ENCODE measurements at places on chromosomes 13 and 19. TPM values are rescaled to one million over a fixed set of nuclear protein-coding genes. Genes with fewer than 3 reads are reported as not detected.

DNA sequence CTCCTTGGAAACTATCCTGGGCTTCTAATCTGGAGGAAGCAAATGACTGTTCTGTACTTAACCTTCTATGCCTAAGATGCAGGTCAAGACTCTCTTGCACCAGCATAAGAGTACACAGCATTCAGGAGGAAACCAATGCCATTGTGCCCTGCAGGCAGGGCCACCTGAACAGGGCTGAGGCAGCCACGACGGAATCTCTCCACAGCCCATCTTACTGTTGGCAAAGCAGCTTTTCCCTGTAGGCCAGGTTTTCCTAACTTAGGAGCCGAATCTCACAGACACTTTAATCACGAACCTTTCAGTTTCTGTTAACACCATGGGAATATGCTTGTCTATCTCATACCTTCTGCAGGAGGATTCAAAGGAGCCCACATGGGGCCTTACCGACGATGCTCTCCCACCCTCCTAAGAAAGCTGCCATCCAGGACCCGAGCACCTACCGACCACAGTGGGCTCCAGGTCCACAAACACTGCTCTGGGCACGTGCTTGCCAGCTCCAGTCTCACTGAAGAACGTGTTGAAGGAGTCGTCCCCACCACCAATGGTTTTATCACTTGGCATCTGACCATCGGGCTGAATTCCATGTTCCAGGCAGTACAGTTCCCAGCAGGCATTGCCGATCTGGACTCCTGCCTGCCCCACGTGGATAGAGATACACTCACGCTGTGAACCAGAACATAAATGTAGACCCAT, 2.6 kb downstream of the TUBA3C start:
- no peak overlapping the region for H3K27ac ChIP-seq
- no peaks in the 10 kb centered on the region for H3K36me3 ChIP-seq
- no peak overlapping the region for H3K4me3 ChIP-seq
- no peaks in the 10 kb centered on the region for H3K27me3 ChIP-seq
- no peak for DNase-seq
- no peaks in the 10 kb centered on the region for H3K4me1 ChIP-seq

Gene RGL3
- 20.6 TPM for total RNA-seq

Gene ZNF829
- 2.0 TPM for total RNA-seq

GRCh38 chr13:54373211-54373610, 1344.6 kb downstream of the OLFM4 start:
- no peak overlapping the region for H3K27ac ChIP-seq
- no peaks in the 10 kb centered on the region for H3K4me1 ChIP-seq
- no peaks in the 10 kb centered on the region for H3K36me3 ChIP-seq

GRCh38 chr19:940591-941291, 14.9 kb downstream of the ARID3A start:
- no peaks in the 10 kb centered on the region for H3K27me3 ChIP-seq
- peak overlapping the region; percentile 57 for H3K27ac ChIP-seq
- no peak for DNase-seq

DNA sequence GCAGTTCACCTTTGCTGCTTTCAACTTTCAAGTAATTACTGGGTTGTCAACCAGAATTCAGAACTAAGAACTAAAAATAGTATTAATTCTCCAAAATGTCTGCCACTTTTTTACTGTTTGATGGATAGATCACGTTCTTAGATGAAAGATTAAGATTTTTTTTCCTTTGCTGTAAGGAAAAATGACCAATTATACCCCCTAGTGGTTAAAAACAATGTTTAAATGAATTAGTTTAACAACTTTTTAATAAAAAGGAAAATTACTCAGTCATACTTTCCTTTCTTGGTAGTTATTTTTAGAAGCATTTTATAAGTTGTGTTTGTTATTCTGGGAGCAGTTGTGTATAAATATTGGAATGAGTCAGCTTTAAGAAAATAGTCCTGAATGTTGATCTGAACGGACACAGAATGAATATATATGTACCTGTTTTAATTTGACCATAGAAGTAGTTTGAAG, 4.6 kb downstream of the TM9SF2 start:
- H3K4me3 ChIP-seq: no peak overlapping the region
- H3K27ac ChIP-seq: peak overlapping the region; percentile 66
- peaks cover 30% of the 10 kb centered on the region for H3K4me1 ChIP-seq
- no peaks in the 10 kb centered on the region for H3K27me3 ChIP-seq
- H3K36me3 ChIP-seq: no peaks in the 10 kb centered on the region

DNA sequence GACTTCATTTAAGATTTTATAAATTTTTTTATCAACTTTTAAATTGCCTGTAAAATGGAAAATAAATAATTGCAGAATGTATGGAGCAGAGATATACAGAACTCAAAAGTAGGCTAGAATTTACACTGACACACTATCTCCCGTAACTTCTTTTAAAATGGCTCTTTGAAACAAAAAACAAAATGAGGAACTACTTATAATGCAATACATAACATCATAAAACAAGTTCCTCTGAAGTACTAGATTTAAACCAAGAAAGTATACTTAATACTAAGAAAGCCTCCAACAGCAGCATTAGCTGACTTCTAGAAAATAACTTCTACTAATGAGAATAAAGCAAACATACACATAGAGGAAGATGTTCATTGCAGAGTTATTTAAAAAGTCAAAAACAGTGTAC, 17.0 kb downstream of the RBM26 start:
- no peaks in the 10 kb centered on the region for H3K4me1 ChIP-seq
- no peak for DNase-seq
- H3K4me3 ChIP-seq: no peak overlapping the region

Gene ZNF667
- 4.4 TPM for total RNA-seq

DNA sequence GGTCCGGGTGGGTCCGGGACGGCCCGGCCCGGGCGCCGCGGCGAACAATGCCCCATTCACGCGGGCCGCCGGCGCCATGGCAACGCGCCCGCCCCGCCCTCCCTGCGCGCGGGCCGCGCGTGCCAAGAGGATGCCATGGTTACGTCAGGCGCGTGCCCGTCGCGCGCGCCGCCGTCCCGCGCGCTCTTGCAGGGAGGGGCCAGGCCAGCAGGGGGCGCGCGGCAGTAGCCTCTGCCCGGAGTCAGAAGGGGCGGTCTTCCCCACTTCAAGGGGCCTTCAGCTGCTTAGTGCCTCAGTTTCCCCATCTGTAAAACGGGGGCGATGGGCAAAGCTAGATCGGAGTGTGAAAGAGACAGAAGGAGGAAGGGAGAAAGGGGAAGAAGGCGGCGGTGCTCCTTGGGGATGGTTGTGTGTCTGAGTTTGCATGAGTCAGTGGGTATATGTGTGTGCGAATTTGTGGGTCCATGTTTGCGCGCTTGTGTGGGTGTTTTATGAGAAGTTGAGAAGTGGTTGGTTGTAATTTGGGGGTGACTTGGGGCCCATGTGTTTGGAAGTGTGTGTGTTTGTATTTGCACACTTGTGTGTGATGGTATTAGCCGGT, 11.6 kb upstream of the NFIX start:
- H3K27ac ChIP-seq: no peak overlapping the region
- peaks cover 11% of the 10 kb centered on the region for H3K4me1 ChIP-seq
- H3K4me3 ChIP-seq: no peak overlapping the region
- H3K36me3 ChIP-seq: no peaks in the 10 kb centered on the region
- H3K27me3 ChIP-seq: peaks cover 21% of the 10 kb centered on the region

- no peaks in the 10 kb centered on the region for H3K27me3 ChIP-seq
- H3K36me3 ChIP-seq: no peaks in the 10 kb centered on the region
- H3K4me1 ChIP-seq: no peaks in the 10 kb centered on the region
- DNase-seq: no peak
These were observed 161.7 kb downstream of the KLF12 start for GRCh38 chr13:73972545-73972944.

- H3K36me3 ChIP-seq: no peaks in the 10 kb centered on the region
- DNase-seq: no peak
- H3K27me3 ChIP-seq: no peaks in the 10 kb centered on the region
- peaks cover 13% of the 10 kb centered on the region for H3K4me1 ChIP-seq
These were observed 72.0 kb downstream of the TEX29 start for GRCh38 chr13:111392486-111392885.

DNA sequence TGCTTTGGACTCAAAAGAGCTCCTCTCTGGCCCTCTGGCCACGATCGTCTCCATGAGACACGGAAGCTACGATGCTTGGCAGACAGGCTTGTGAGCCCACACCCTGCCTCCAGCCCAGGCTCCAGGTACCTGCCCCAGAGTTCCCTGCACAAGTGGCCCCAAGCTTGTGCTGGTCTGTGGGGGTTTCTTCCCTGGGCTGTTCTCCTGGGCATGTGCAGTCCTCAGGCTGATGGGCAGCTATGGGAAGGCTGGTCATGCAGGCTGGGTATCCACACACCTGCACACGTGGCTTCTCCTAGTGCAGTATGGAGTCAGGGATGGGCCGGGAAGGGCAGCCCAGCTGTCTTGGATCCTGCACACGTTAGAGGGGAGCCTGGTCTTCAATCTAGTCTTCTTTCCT, 43.1 kb downstream of the TEX29 start:
- no peaks in the 10 kb centered on the region for H3K27me3 ChIP-seq
- H3K4me1 ChIP-seq: no peaks in the 10 kb centered on the region
- no peak overlapping the region for H3K4me3 ChIP-seq
- H3K27ac ChIP-seq: no peak overlapping the region

GRCh38 chr19:53942001-53942786, 20.5 kb upstream of the CACNG8 start:
- peaks cover 65% of the 10 kb centered on the region for H3K27me3 ChIP-seq
- no peaks in the 10 kb centered on the region for H3K4me1 ChIP-seq
- peak; percentile 24 for DNase-seq
- H3K36me3 ChIP-seq: no peaks in the 10 kb centered on the region
- no peak overlapping the region for H3K4me3 ChIP-seq

Gene HMG20B
- 61.4 TPM for total RNA-seq

DNA sequence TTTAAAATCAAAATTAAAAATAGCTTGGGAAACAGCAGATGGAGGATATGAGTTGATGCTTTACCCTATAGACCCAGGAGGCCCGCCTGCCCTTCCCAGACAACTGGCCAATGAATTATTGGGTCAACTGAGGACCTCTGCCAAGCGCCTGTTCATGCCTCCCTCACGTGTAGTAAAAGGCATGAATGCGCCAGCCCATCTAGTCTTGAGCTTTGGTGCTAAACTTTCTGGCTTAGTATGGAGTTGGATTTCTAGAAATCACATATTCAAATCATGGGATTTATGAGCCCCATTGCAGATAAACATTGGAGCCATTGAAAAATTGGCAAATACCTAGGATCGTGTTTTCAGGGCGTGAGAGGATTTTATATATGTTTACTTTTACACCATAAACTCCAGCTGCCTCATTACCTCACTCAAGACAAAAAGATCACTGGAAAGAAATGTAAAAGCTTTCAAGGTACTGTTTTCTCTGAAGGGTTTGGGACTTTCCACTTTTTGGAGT, 47.1 kb downstream of the COL4A2 start:
- H3K27ac ChIP-seq: peak overlapping the region; percentile 60
- H3K27me3 ChIP-seq: no peaks in the 10 kb centered on the region
- no peak overlapping the region for H3K4me3 ChIP-seq
- H3K36me3 ChIP-seq: no peaks in the 10 kb centered on the region
